ENCODE measurements at places on chromosomes 13 and 19.
A peak's percentile ranks its signal among the peaks of the same experiment; 100 is the strongest.

GRCh38 chr13:93409816-93410215 lies 183.2 kb downstream of the GPC6 start:
- H3K4me3 ChIP-seq, result no peak overlapping the region
- H3K27ac ChIP-seq, result no peak overlapping the region
- DNase-seq, result no peak
- H3K27me3 ChIP-seq, result no peaks in the 10 kb centered on the region
- no peaks in the 10 kb centered on the region for H3K4me1 ChIP-seq
- no peaks in the 10 kb centered on the region for H3K36me3 ChIP-seq

DNA sequence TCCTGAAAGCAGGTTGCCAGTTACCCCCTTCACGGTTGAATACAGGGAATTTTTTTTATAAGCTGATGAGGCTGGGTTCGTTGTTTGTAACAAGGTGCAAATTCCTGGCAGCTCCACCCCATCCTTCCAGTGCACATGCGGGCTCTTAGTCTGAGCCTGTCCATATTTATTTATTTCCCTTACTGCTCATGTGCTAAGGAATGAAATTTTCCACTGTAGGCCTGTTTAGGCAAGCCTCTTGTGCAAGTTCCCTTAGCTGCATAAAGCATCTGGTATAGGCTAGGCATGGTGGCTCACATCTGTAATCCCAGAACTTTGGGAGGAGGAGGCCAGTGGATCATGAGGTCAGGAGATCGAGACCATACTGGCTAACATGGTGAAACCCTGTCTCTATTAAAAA lies 560.9 kb upstream of the PCDH9 start:
- DNase-seq, result no peak
- no peaks in the 10 kb centered on the region for H3K36me3 ChIP-seq
- H3K27ac ChIP-seq, result no peak overlapping the region
- no peaks in the 10 kb centered on the region for H3K4me1 ChIP-seq
- no peak overlapping the region for H3K4me3 ChIP-seq

DNA sequence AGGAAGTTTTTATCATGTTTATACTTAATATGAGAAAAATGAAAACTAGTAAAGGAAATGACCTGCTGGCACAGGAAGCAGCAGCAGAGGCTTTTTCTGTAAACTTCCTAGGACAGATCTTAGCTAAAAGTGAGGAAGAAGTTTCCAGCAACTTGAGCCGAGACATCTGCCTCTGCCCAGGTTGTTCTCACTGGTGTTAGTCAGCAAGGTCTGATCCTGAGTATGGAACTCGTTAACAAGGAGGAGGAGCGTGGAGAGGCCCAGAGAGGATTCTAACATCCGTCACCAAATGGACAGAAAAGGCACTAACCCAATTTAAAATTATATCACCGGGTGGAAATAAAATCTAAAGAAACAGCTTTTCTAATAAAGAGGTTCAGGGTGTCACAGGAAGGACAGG lies 43.6 kb downstream of the PHF11 start:
- H3K27ac ChIP-seq, result peak overlapping the region; percentile 72
- H3K4me1 ChIP-seq, result peaks cover 21% of the 10 kb centered on the region
- peaks cover 28% of the 10 kb centered on the region for H3K36me3 ChIP-seq
- H3K27me3 ChIP-seq, result no peaks in the 10 kb centered on the region
- DNase-seq, result no peak
- H3K4me3 ChIP-seq, result no peak overlapping the region

DNA sequence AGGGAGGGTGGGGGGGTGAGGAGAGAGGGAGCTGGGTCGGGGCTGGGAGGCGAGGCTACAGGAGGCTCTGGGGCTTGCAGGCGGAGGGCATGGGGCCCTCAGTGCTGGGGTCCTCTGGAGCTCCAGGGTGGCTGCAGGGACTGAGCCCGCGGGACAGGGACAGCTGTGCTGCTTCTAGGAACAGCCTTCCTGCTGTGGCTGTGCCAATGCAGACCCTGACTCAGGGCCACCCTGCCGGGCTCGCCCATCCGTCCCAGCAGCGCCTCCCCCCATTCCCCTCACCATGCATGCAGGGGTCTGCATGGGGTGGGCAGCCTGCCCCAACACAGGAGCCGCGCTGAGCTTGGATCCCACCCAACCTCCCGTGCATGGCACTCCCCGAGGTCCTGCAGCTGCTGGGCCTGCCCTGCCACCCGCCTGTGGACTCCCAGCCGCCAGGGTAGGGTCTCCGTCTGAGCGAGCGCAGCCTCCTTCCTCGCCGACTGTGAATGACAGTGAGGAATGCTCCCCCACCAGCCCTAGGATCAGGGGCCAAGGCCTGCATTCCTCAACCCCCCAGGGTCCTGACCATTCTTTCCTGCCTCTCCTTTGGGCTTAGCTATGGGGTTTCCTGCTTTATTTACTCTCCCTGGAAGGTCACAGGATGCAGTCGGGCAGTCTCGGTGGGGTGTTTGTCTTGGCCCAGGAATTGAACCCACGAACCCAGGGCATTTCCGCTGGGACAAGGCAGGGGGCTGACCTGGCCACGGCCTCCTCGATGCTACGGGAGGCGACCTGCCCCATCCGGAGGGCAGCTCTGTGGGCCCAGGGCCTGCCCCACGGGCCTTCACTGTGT lies 23.4 kb downstream of the CEBPG start:
- no peaks in the 10 kb centered on the region for H3K4me1 ChIP-seq
- H3K27ac ChIP-seq, result no peak overlapping the region
- H3K4me3 ChIP-seq, result no peak overlapping the region
- DNase-seq, result no peak
- no peaks in the 10 kb centered on the region for H3K36me3 ChIP-seq
- no peaks in the 10 kb centered on the region for H3K27me3 ChIP-seq

DNA sequence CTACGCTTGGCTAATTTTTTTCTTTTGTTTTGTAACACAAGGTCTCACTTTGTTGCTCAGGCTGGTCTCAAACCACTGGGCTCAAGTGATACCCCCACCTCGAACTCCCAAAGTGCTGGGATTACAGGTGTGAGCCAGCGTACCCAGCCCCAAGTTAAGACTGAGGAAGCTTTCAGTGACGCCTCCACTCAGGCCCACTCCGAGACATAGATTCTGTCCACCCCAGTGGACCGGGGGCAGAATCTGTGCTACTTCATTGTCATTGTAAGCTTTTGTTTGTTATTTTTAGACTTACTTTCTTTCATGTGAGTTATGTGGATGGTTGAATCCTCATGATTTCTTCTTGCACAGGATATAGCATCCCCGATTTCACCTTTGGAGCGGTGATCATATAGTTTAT lies 156.9 kb upstream of the TSHZ3 start:
- no peak overlapping the region for H3K27ac ChIP-seq
- DNase-seq, result no peak
- H3K36me3 ChIP-seq, result no peaks in the 10 kb centered on the region
- no peaks in the 10 kb centered on the region for H3K4me1 ChIP-seq
- no peaks in the 10 kb centered on the region for H3K27me3 ChIP-seq

DNA sequence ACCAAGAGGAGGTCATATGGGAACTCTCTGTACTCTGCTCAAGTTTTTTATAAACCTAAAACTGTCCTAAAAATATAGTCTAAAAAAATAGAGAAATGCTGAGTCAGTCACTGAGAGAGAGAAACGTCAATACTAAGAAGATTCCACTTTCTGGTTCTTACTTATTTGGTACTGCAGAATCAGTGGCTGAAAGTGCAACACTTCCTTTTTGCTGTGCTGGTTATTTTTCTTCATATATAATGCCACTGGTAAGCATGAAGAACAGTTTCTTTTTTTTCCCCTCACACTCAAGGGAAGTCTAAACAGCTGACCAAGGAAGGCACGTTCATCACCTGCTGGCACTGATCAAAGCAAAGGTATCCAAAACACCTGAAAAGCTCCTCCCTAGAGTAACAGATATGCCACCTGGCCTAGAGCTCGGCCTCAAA lies 44.3 kb upstream of the N4BP2L1 start:
- no peak overlapping the region for H3K27ac ChIP-seq
- H3K4me3 ChIP-seq, result no peak overlapping the region
- H3K4me1 ChIP-seq, result no peaks in the 10 kb centered on the region
- H3K36me3 ChIP-seq, result no peaks in the 10 kb centered on the region
- H3K27me3 ChIP-seq, result no peaks in the 10 kb centered on the region

- H3K4me1 ChIP-seq, result no peaks in the 10 kb centered on the region
- no peak for DNase-seq
- H3K27ac ChIP-seq, result no peak overlapping the region
- no peaks in the 10 kb centered on the region for H3K36me3 ChIP-seq
- no peak overlapping the region for H3K4me3 ChIP-seq
Measured at GRCh38 chr13:31982540-31982939, 49.0 kb upstream of the FRY start.

- H3K4me1 ChIP-seq, result no peaks in the 10 kb centered on the region
- no peak for DNase-seq
- no peak overlapping the region for H3K4me3 ChIP-seq
- H3K27ac ChIP-seq, result no peak overlapping the region
- peaks cover 3% of the 10 kb centered on the region for H3K27me3 ChIP-seq
- H3K36me3 ChIP-seq, result no peaks in the 10 kb centered on the region
Measured at GRCh38 chr19:10018263-10018662, 5.0 kb downstream of the RDH8 start.

- peaks cover 6% of the 10 kb centered on the region for H3K27me3 ChIP-seq
- H3K4me3 ChIP-seq, result no peak overlapping the region
- H3K36me3 ChIP-seq, result no peaks in the 10 kb centered on the region
- no peak for DNase-seq
- no peak overlapping the region for H3K27ac ChIP-seq
Measured at GRCh38 chr13:38967446-38967845, 23.2 kb downstream of the STOML3 start.

- no peaks in the 10 kb centered on the region for H3K4me1 ChIP-seq
- peaks cover 3% of the 10 kb centered on the region for H3K27me3 ChIP-seq
- H3K36me3 ChIP-seq, result no peaks in the 10 kb centered on the region
- DNase-seq, result no peak
- H3K27ac ChIP-seq, result no peak within 1 kb of the TSS
Measured at GRCh38 chr19:54063350-54064116, at the start of gene VSTM1. TSS of gene VSTM1 (minus strand) at chr19:54063897. CDS start at chr19:54063777, 120 bp downstream.

GRCh38 chr13:42007844-42008243 lies 40.6 kb upstream of the DGKH start:
- H3K36me3 ChIP-seq, result no peaks in the 10 kb centered on the region
- H3K4me3 ChIP-seq, result no peak overlapping the region
- no peak for DNase-seq
- peaks cover 6% of the 10 kb centered on the region for H3K4me1 ChIP-seq
- no peak overlapping the region for H3K27ac ChIP-seq

Measured in activated CD8-positive, alpha-beta T cell treated with anti-CD3 and anti-CD28 coated beads, Interleukin-2, amount 10 ng/mL, durations not matched to agents 7 days and 5 days (primary cell).